ENCODE measurements at places on chromosomes 16 and 17.

GRCh38 chr17:80751946-80752581 lies 207.4 kb downstream of the RPTOR start:
- DNase-seq = no peak

DNA sequence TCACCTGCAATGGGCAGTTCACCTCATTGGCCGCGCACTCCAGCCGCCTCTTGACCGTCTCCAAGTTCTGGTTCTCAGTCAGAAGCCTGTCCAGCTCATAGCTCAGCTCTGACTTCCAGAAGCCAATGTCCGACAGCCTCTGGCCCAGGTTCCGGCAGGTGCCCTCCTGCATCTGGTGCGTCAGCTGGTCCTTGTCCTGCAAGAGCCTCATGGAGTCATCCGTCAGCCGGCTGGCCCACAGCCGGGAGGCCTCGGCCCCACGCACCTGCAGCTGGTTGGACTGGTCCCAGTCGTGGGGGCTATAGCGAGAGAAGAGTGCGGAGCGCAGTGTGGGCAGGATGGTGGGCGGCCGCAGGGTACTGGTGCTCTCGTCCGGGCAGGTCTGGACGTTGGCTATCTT lies 424 bp downstream of the TEKT5 start:
- DNase-seq = no peak

GRCh38 chr17:73694491-73694890 lies 50.2 kb upstream of the SDK2 start:
- DNase-seq = no peak

GRCh38 chr16:51138178-51138577 lies 12.9 kb downstream of the SALL1 start:
- no peak for DNase-seq

DNA sequence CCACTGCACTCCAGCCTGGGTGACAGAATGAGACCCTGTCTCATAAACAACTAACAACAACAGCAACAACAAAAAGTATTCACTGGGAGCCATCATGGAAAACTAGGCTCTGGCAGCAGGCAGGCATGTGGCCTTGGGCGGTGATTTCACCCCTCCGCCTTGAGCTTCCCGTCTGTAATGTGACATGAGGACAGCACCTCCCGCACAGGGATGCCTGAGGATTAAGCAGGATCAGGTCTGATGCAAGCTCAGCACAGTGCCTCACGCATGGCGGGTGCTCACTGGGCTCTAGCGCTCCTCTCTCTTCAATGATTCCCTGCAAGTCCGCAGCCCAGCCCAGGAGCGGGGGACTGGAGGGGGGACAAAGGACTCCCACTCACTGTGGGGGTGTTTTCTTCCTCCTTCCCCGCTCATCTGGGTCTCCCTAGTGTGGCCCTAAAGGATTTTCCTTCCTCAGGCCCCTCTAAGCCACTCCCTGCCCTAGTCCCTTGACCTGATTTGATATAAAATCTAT lies 2.8 kb downstream of the PLCD3 start:
- DNase-seq = no peak

GRCh38 chr16:2702871-2703745 lies 16.9 kb downstream of the PRSS27 start:
- DNase-seq = no peak

DNA sequence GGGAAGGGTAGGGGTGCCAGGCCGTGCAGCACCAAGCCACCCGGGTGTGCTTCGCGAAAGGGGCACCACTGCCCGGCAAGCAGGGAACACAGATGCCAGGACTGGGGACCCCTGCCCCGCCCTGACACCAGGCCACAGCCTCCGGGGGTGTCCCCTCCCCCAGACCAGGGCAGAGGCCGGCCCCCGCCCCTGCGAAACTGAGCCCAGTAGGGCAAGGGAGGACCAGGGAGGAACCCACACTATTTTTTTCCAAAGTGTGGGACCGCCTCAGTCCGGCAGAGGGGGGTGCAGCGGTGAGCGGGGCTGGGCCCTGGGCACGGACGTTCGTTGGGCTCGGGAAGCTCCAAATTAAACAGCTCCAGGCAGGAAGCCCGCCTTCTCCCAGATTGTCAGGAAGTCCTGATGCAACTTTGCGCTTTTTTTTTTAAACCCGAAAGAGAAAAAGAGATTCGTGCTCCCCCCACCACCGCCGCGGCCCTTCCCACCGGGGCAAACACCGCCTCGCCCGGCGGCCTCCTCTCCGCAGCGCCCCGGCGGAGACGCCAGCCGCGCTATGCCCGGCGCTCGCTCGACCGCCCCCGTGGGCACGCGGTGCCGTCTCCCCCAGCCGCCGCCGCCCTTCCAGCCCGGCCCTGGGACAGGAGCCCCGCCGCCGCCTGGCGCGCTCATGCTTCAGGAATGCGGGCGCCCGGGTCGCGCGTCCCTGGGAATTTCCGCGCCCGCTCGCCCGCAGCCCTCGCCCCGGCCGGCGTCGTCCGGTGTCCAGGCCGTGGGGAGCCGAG lies 755 bp downstream of the PIEZO1 start:
- no peak for DNase-seq

- DNase-seq = no peak
These were observed 29.0 kb upstream of the EMP2 start for GRCh38 chr16:10609402-10609774.

DNA sequence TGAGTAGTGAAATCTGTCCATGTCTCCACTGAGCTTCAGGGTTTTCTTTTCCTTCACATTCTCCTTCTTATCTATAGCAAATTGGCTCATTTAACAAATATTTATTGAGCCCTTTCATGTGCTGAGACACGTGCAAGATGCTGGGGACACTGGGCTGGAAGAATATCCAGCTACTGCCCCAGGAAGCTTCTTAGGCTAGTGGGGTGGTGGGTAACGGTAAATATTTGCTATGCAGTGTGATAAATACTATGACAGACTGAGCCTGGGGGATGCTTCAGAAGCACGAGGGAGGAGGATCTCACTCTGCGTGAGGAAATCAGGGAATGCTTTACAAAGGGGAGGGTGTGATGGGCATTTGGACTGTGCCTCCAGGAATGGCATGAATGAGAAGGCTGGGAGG lies 524.1 kb downstream of the GRIN2A start:
- DNase-seq = no peak
